NCI-H524 treated with DMSO at 0.1 percent for 48 hours (cell line): ENCODE measurements at places on chromosomes 5 and 9.

GRCh38 chr5:95044096-95044495 is 240.8 kb downstream of the MCTP1 start:
- DNase-seq = no peak

GRCh38 chr5:14467886-14468285 is 113.7 kb upstream of the OTULINL start:
- no peak for DNase-seq

GRCh38 chr5:145521066-145521465 is 314.1 kb downstream of the PRELID2 start:
- DNase-seq = no peak

DNA sequence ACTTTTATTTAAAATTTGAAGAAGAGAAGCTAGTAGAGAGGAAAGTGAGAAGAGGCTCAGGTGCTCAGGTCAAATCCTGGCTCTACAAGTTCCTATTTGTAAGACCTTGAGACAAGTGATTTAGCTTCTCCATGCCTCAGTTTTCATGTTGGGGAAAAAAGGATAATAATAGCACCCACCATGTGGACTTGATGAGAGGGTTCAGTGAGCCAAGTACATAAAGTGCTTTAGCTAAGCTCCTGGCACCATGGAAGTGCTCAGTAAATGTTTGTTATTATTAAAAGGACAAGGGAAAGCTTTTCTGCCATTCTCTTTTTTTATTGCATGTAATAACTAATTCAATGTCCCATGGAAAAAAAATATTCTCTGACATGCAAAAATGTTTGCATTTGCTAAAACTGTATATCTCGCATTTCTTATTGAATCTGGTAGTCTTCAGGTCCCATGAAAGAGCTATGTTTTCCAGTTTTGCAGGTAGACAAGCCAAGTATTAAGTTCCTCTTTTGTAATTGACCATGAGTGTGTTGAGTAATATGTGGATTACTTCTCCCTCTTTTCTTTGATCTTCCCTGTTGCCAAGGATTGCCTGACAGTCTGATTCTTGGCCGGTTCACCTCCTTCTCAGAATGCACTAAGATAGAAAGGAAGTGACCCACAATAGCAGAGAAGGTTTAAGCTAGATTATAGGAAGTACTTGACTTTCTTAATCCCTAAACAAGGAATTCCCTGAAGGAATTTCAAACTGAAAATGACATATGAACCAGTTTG is 45.6 kb upstream of the TRIM32 start:
- no peak for DNase-seq

GRCh38 chr5:7869474-7870136 is 657 bp downstream of the MTRR start:
- DNase-seq = no peak

- DNase-seq = no peak
Observed at GRCh38 chr5:54717870-54718269, 200.3 kb downstream of the SNX18 start.

DNA sequence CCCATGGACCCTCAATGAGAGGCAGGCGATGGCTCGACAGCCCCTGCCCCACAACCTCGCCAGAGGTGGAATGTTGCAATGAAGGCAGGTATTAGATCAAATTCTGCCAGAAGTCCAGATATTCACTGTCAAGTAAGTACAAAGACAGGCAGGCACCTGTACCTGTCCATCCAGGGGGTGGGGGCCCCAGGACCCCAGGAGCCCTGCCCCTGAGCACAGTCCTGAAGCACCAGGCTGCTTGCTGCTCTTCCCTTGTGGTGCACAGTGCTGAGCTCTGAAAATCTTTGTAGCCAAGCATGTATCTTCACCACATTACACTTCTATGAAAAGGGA is 26.2 kb upstream of the HMCN2 start:
- no peak for DNase-seq
